AG10803 (cell line): ENCODE measurements at places on chromosomes 6 and 20.
A peak's percentile ranks its signal among the peaks of the same experiment; 100 is the strongest.

DNA sequence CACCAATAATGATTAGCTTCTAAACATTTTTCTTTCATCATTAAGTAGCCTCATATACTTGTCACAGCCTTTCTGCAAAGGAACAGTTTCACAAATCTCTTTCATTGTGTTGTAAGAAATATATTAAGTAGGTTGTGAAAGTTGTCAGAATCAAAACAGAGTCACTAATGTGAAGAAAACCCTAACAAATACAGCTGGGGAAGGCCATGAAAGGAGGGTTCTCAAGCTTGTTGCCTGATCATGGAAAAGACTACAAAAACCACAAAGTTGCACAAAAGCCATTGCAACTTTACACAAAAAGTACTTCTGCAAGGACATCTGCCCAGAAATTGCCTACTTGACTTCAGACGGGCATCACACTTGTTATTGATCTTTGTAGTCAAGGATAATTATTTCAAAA, 216.1 kb downstream of the ALDH8A1 start:
- peak; percentile 8 for DNase-seq

GRCh38 chr6:20575704-20576451, 41.6 kb downstream of the CDKAL1 start:
- DNase-seq, result no peak

GRCh38 chr20:62924442-62925075, 1.7 kb downstream of the DIDO1 start:
- DNase-seq, result peak; percentile 82

DNA sequence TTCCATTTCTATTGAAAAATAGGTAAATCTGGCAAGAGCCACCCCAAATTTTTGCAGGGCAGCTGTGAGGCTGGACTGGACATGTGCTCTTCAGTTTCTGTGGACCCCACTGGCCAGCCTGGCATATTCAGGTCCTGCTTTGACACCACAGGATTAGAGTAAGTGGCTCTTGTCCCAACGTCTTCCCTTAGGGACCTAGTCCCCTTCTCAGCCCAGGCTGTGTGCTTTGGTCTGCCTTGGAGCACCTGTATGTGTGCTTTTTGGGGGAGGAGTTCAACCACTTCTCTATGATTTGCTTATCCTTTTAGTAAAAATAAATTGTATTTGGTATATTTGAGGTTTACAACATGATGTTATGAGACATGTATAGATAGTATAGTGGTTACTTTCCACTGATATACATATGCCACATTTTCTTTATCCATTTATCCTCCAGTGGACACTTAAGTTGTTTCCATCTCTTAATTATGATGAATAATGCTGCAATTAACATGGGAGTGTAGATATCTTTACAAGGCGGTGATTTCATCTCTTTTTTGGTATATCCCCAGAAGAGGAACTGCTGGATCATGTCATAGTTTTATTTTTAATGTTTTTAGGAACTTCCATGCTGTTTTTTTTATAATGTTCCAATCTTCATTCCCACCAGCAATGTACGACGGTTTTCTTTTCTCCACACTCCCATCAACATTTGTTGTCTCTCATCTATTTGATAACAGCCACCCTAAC, 167.8 kb upstream of the UST start:
- no peak for DNase-seq

DNA sequence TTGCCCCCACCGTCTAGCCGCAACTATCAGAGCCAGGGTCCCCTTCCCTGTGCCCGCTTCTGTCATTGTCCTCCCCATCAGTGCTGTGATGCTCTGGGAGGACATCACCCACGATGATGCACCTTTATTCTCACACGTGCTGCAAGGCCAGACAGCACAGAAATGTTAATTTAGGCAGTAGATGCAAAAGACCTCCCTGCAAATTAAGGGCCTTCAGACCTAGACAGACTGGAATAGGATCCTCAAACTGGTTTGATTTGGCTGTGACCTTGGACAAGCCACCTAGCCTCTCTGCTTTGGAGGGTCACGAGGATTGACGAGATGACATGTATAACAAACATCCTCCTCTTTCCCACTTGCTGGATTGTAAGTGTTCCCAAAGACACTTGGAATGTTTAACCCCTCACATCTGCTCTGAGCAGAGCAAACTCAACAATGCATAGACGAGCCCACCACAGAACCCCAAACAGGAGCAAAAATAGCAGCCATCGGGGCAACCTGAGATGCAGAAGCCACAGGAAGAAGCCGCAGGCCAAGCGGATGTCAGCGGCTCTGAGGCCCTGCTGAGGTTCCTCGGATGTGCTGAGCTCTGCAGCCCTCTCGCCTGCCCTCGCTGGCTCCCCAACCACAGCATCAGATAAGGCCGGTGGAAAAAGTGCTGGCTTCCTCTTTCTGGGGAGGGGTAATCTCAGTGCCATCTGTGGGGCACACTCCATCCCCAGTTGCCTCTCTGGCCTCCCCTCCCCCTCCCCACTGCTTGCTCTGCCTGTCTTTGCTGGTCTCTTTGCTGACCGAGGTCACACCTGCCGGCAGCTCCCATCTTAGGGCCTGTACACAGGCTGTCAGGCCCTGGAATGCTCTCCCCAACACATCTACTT, 35.3 kb downstream of the TOX2 start:
- no peak for DNase-seq

GRCh38 chr6:14501914-14502313, 384.3 kb downstream of the CD83 start:
- no peak for DNase-seq

DNA sequence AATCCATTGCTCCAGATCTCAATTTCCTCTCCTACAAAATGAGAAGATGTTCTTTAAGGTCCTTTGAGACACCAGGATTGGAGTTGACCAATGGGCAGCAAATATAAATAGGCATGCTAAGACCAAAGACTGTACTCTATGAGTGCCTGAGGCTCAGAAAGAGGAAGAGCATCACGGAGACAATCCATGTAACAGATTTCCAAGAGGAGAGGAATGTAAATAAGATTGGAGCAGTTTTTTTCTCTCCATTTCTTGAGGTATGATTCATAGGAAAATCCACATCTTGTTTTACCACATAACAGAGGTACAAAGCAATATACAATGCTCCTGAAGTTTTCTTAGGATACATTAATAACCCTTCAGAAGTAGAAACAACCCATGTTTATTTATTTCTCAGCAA, 109.8 kb downstream of the UBE3D start:
- peak; percentile 92 for DNase-seq

- DNase-seq, result peak; percentile 29
Observed at GRCh38 chr20:46088409-46089166, 1.2 kb downstream of the NCOA5 start.

- no peak for DNase-seq
Observed at GRCh38 chr20:34884260-34884659, 7.8 kb downstream of the ACSS2 start.

DNA sequence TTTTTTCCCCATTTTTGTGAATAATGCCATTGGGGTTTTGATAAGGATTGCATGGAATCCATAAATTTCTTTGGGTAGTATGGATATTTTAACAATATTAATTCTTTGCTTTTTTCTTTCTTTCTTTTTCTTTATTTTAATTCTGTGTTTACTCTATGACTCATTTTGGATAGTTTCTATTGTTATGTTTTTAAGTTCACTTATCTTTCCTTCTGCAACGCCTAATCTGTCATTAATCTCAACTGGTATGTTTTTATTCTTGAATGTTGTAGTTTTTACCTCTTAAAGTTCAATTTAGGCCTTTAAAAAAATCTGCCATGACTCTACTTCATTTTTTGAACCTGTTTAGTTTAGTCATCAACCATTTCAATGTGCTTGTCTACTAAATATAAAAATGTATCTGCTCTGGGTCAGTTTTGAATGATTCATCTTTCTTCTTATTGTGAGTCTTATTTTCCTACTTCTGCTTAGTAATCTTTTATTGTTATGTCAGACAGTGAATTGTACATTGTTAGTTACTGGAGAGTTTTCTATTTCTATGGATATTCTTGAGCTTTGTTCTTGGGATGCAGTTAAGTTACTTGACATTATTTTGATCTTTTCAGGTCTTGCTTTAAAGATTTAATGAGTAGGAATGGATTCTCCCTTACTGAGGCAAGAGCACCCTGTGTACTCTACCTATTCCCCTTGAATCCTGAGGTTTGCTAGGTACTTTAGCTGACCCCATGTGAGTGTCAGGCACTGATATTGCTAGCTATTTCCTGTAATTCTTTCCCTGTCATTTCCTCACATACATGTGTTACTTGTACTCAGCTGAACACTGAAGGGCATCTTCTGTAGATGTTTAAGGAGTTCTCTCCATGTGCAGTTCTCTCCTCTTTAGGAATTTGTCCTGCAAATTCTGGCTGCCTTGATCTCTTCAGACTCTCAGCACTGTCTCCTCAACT, 104.2 kb downstream of the TFAP2B start:
- DNase-seq, result no peak

GRCh38 chr20:24782801-24783630, 166.1 kb upstream of the CST7 start:
- no peak for DNase-seq

GRCh38 chr20:22418738-22419137, 165.6 kb downstream of the FOXA2 start:
- no peak for DNase-seq

GRCh38 chr6:163960128-163960527, 545.6 kb downstream of the QKI start:
- no peak for DNase-seq

DNA sequence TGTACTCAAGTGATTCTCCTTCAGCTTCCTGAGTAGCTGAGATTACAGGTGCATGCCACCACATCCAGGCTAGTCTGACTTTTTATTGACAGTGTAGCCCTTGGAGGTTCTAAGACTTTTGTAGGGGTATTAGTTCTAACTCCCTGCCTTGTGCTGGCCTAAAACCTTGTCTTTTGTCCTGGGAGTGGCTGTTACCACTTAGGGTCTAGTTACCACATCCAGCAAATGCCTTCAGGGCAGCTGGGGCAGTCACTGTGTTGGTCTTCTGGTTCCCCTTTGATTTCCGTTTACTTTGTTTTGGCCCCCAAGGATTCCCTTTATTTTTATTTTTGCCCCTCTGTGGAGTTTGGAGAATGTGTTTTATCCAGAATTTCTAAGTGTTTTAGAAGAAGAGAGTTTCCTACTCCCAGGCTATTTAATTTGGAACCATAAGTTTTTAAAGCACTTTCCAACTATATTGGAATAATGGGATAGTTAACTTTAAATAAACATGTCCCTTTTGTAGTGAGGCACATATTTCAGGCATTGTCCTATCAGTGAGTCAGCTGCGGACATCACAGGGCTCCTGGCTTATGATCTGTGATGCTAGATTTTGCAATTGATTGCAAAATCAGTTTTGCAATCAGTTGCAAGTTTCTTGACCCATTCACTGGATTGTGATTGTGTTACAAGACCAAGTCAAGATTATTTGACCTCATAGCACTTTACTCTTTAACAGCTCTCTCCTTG, 25.0 kb downstream of the IL22RA2 start:
- peak; percentile 52 for DNase-seq
